ENCODE measurements at places on chromosomes 3 and 15.

GRCh38 chr15:33008284-33008995 lies 186.1 kb downstream of the FMN1 start:
- DNase-seq, result no peak

DNA sequence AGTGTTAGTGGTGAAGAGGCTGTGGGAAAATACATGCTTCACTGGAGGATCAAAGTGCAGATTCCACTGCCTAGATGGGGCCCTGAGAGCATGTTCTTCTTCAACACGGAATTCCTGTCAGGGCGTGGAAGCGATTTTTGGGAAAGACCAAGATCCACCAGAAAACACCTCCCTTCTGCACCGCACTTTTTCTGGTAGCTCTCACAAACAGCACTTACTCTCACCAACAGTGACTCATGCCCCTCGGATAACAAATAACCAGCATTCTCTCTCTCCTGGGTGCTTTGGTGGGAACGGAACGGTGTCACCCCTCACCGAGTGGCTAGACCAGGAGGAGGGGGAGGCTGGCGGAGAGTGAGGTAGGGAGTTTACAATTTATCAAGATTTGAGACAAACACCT lies 40.1 kb downstream of the ADAMTSL3 start:
- no peak for DNase-seq

DNA sequence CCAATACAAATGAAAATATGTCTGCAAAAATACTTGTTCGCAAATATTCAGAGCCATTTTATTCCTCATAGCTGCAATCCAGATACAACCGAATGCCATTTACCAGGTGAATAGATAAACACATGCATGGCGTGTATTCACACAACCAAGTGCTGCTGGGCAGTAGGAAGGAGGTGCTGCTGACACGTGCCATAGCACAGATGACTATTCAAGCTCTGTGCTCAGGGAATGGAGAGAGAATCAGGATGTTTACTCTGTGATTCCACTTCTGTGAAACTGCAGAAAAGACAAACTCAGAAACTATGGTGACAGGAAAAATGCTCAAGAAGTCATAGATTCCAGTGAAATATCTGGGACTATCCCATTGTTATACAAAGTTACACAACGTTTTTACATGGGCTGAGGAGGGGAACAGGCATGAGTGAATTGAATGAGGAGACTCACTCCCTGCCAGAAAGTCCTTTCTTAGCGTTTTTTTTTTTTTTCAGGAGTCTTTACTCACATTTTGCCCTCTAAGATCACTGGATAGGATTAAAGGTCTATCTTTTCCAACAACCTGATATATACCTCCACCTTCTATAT lies 152.9 kb upstream of the NDN start:
- DNase-seq, result no peak

GRCh38 chr3:122681284-122681973 lies 790 bp downstream of the PARP14 start:
- no peak for DNase-seq

Measured in stimulated activated CD8-positive, alpha-beta memory T cell treated with anti-CD3 and anti-CD28 coated beads, Interleukin-2, amount 100 ng/mL, for 1 hour (primary cell).